H1 (cell line): ENCODE measurements at places on chromosomes 5 and 9.

DNA sequence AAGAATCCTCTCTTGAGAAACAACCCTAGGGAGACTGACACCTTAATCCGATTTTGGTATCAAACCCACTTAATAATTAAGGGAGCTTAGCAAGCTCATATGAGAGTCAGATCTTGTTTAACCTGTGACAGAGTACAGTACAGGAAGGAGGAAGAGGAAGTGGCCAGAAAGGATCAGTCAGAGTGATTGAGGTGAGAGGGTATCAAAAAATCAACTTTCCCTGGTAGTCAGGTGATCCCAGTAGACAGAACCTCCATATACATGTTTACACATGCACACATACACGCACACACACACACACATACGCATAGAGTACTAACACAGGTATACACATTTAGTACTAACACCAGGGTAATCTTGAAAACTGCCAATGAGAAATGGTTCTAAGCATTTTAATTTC is 56.8 kb downstream of the GLIS3 start:
- DNase-seq = no peak

DNA sequence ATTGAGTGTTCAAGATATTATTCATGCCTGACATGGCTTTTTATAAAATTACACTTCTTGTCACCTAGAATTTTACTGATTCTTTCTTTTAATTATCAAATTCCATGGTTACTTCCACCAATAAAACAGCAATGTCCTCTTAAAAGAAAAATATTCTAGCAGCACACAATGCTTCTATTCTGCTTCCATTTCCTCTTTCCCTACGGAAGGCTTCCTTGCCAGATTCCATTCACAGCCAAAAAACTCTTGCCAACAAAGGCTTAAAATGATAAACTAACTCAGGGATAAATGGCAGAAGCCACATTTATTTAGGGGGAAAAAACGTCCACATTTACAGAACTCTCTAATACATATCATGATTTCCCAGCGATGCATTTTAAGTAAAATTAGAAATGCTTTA is 111.6 kb downstream of the CTNND2 start:
- DNase-seq = no peak

GRCh38 chr9:112789473-112789872 is 38.9 kb downstream of the SNX30 start:
- no peak for DNase-seq

- no peak for DNase-seq
These were observed 125.8 kb upstream of the SLIT3 start for GRCh38 chr5:169426784-169427183.

DNA sequence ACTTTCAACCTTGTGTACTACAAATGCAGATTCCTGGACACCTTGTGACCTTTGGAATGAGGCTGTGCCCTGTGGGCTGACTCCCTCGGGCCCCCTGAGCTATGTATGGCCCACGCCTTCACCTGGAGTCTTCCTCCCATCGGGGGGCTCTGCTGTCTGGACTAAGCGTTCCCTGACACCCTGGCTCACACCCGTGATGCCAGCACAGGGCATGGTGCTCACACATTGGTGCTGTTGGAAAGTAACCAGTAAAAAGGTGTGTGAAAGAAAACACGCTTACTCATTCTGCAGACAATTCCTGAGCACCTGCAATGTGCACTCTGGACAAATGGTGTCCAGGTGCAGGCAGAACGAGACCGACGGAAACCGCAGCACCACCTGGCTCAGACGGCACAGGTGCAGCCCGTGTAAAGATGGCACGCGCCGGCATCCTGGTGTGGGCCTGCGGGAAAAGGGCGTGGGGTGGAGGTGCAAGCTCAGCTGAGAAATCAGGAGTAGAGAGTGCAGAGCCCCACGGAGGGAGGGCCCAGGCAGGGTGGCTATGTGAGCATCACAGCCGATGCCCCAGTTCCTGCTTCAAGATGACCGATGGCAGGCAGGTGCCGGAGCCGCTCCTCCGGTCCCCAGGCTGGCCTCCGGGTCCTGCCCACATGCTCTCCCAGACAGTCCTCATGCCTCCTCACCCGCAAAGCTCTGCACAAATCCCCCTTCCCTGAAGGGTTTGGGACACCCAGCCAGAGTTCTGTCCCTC is 11.0 kb downstream of the LPCAT1 start:
- no peak for DNase-seq

DNA sequence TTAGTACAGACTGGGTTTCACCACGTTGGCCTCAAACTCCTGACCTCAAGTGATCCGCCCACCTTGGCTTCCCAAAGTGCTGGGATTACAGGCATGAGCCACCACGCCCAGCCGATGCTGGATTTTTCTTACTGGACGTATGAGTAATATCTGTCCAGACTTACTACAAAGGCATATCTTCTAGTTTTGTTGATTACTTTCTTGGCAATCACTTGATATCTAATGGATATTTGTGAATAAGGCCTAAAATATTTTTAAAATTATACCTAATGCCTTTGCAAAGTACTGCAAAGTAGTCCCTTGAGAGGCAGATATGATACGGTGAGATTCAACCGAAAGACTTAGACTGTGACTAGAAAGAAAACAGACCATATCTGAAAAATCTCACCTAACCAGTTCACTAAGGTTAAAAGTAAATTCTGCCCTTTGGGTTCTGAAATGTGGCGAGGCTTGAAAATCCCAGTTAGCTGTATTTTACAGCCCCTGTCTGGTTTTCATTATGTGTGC is 152.1 kb downstream of the GNAQ start:
- no peak for DNase-seq

GRCh38 chr5:163163858-163164257 is 273.5 kb upstream of the CCNG1 start:
- DNase-seq = no peak

- no peak for DNase-seq
These were observed 7.0 kb upstream of the DCTN4 start for GRCh38 chr5:150765799-150766169.

DNA sequence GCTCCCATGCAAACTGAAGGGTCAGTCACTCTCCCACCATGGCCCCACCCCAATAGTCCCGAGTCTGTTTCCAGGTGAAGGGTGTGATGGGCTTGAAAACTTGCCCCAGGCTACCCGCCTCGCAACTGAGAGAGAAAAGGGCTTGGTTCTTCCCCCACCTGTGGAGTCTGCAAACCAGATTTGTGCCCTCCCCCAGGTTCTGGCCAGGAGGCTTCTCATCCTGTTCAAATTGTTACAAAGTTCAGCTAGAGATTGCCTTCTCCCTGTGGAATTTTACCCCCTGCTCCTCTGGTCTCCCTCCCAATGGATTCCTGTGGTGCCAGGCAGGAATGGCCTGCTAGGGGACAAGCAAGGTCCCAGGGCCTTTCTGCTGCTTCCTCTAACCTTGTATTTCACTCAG is 93.1 kb upstream of the ACO1 start:
- DNase-seq = no peak

GRCh38 chr9:74379718-74380117 is 117.4 kb upstream of the RORB start:
- DNase-seq = peak; percentile 31

DNA sequence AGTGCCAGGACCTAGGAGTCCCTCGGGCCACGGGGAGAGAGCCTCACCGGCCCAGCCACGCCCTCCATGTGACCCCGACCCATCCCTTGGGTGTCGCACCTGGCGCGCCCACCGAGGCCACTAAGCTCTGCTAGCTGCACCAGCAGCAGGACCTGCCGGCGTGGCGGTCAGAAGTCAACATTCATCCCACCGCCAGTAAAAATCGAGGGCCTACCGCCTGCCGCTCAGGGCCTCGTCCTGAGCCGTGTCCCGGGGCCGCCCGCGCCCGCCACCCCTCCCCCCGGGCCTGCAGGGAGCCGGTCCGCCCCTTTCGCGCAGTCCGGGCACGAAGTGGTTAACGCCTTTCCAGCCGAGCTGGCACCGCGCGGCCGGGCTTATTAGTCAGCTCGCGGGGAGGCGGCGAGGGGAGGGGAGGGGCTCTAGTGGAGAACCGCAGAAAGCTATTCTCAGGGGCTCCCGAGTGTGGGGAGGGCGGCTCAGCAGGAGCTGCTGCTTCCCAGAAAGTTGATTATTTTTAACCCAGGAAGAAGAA is 124.4 kb downstream of the C9orf50 start:
- DNase-seq = peak; percentile 95

DNA sequence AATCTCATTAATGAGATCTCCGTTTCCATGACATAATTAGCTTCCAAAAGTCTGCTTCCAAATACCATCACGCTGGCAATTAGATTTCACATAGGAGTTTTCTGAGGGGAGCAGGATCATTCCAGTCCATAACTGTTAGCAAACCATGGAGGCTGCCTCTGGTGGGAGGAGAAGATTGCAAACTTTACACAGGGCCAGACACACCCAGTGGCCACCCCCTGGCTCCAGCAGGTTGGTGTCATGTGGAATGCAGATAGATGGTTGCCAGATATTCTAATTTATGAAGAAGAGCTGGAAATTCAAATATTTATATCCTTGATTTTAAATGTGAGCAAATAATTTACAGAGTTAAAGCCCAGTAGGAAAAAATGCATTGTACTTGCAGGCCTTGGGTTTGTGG is 164.2 kb downstream of the ICE1 start:
- DNase-seq = no peak

DNA sequence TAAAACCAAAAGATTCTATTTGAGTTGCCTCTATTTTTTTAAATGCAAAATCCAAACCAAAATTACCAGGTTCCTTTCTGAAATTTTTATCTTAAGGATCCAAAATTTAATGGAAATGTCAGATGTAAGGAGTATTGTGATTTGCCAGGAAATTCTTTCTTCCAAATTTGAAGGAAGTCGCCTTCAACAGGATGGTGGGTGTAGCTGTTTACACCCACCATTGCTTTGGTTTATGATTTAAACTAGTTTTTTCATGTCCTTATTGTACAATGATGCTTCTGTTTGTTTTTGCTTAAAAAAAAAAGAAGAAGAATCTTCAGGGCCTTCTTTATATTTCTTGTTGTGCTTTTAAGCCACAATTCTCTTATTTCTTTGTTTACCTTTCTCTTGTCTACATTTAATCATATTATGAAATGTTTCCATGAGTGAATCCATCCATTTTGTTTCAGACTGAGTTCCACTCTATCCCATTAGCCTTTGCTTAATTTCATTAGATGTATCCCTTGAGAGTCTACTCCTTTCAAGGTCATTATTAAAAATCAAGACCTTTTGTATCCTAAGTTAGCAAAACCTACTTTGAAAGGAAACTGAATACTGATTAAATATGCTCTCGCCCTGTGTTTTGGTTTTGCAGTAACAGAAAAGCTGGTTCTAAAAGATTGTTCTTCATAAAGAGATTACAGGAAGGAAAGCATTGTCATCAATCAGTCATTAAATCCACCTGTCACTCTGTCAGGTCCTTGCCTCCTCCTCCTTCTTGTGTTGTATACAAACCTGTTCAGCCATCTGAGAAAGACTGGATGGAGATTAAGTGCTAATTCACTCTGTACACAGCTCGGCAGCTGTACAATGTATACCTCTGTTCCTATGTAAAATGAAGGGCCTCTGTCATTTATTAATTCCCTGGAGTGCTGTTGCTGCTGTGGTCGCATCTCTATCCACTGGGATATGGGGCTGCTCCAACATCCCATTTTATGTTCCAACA is 45.5 kb upstream of the SLC2A8 start:
- DNase-seq = no peak

DNA sequence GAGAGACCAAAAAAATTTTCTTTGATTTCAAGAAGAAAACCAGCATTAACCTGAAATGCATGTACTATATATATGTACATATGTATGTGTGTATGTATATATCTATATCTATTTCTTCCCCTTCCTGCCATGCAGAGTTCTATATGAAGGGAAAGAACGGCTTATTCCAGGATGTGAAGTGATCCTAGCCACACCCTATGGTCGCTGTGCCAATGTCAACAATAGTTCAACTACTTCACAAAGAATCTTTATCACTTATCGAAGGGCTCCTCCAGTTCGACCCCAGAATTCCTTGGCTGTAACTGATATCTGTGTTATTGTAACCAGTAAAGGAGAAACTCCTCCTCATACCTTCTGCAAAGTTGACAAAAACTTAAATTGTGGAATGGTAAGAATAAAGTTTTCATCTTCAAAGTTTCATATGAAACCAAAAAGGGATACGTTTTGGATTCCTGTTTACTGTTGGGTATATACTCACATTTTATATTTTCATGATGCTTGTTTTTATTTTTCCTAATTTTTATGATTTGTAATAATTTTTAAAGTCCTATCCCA is 56.2 kb downstream of the DENND4C start:
- DNase-seq = no peak

DNA sequence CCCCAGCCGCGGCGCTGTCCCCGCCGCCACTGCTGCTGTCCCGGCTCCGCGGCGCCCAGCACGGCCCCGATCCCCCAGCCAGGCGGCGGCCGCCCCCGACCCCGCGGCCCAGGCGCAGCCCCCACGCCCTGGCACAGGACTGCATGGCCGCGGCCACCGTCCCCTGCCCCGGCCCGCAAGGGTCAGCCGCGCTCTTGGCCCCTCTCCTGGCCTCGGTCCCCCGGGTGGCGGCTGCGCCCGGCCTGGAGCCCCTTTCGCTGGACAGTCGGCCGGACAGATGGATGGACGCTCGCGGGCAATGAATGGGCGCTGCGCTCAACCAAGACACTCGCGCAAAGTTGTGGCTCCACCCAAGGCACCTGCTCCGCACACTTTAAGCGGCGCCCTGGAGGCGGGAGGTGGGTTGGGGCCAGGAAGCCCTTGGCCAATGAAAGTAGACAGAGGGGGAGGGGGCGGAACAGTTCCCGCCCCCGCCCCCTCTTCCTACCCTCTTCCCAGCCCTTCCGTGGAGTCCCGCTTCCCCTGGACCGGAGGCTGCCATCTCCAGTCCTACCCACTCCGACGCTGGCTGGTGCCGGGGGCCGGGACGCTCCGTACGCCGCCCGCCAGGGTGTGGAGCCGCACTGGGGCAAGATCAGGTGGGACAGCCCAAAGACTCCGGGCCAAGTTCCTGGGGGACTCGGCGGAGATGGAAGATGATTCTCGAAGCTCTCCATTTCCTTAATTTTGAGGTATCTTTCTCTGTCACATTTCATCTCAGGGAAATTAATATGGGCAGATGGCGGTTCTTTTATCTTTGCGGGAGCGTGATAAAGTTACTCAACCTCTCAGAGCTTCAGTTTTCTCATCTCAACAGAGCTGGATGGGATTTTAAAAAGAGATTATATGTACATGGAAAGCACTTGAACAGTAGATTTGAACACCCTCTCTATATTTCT is at the start of gene GLDC:
Gene GLDC, minus strand, starts transcription at position 375 of the 938 bp plus-strand sequence. Its CDS starts 230 bp downstream, at position 145.
- peak; percentile 84 for DNase-seq

DNA sequence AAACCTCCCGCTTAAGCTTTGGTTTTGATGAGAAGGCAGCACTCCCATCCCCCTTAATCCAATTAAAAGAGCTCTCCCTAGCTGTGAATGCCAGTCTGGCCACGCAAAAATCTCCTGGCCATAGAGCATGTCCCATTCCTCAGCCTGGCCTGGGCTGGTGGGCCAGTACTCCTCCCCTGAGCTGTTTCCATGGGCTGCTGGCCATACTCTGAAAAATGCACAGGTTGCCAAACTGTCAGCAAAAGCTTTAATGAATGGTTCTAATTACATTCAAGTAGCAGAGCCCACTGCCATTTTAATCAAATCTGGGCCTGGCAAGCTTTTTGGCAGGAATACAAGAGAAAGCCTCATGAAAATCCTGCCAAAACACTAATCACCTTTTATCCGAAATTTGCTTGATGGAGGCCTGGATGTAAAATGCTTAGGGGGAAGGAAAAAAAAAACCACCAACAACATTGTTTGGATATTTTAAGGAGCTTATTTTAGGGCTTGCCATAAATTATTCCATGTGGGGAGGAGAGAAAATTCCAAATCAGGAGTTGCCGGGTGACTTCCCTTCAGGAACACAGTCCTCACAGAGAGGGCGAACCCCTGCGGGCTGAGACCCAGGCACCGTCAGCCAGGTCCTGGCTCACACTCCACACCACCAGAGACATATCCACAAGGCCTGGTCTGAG is 243.3 kb downstream of the SEC61B start:
- DNase-seq = no peak
